ENCODE measurements at places on chromosomes 6 and 20. TPM values are rescaled to one million over a fixed set of nuclear protein-coding genes. Genes with fewer than 3 reads are reported as not detected.

MOG gene
- total RNA-seq, result 0.16 TPM

DNAH8 gene
- 0.03 TPM for total RNA-seq

AVP gene
- total RNA-seq, result not detected

PROCR gene
- 53.3 TPM for total RNA-seq

MYMX gene
- total RNA-seq, result not detected

CASP8AP2 gene
- total RNA-seq, result 11.0 TPM

LGSN gene
- not detected for total RNA-seq

RHAG gene
- not detected for total RNA-seq

CTCFL gene
- total RNA-seq, result not detected

C6orf15 gene
- total RNA-seq, result not detected

CALHM4 gene
- total RNA-seq, result not detected

ABHD16A gene
- 25.7 TPM for total RNA-seq

NTSR1 gene
- total RNA-seq, result 4.1 TPM

RIPPLY2 gene
- total RNA-seq, result not detected

HLA-DMB gene
- total RNA-seq, result 16.5 TPM

ULBP2 gene
- 5.6 TPM for total RNA-seq

PRDM13 gene
- total RNA-seq, result 1.4 TPM

XKR7 gene
- not detected for total RNA-seq

TAGAP gene
- 0.08 TPM for total RNA-seq

LST1 gene
- total RNA-seq, result not detected

TPD52L1 gene
- 44.5 TPM for total RNA-seq

Measured in A375 (cell line).